ENCODE measurements at places on chromosomes 5 and 9. TPM values are rescaled to one million over a fixed set of nuclear protein-coding genes. Genes with fewer than 3 reads are reported as not detected.

DNA sequence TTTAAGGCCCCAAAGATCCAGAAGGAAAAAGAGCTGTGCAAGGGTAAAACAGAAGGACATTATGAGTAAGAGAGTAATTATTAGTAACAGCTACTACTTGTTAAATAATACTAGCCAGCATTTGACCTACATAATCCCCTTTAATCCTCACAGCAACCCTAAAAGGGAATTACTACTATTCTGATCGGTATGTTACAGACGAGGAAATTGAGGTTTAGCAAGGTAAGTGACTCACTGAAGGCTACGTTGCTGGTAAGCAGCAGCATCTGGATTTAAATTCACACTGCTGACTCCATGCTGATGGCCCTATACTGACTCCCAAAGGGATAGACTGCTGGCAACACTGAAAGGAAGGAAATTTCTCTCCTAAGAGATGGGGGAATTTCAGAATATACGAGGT lies 3.7 kb upstream of the FSD1L start:
- DNase-seq = no peak

- no peak for DNase-seq
Observed at GRCh38 chr9:106393226-106393625, 469.7 kb upstream of the ZNF462 start.

DNA sequence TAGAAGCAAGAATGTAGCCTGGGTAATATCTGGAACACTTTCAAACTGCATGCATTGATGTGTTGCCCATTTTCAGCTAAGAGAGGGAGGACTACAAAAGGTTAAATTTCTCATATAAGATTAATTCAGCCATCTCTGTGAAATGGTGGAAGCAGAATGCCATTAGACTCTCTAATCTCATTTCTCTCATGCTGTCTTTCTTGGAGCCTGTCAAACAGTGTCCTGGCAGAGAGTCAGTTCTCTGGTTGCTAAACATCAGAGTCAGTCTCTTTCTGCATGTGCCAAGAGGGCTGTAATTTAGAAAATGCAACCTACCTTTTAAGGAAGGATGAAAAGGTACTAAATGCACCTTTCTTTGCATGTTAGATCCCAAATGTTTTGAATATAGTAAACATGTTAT lies 910 bp upstream of the GARNL3 start:
- no peak for DNase-seq

GRCh38 chr5:173809014-173809413 lies 79.1 kb upstream of the CPEB4 start:
- no peak for DNase-seq

DNA sequence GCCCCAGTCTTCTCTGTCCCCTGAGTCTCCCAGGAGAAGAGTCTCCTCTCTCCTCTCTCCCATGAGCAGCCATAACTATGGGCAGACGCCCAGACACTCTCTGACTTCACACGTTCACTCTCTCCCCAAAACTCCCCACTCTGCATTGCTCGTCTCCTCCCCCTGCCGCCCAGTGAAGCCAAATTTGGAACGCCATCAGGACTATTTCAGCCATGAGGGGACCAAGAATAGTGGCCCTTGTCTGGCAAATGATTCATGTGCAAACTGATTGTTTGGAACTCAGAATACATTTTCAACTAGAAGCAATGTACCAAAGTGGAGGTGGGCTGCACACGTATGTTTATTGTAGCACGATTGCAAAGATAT lies 20.9 kb downstream of the CMBL start:
- DNase-seq = no peak

DNA sequence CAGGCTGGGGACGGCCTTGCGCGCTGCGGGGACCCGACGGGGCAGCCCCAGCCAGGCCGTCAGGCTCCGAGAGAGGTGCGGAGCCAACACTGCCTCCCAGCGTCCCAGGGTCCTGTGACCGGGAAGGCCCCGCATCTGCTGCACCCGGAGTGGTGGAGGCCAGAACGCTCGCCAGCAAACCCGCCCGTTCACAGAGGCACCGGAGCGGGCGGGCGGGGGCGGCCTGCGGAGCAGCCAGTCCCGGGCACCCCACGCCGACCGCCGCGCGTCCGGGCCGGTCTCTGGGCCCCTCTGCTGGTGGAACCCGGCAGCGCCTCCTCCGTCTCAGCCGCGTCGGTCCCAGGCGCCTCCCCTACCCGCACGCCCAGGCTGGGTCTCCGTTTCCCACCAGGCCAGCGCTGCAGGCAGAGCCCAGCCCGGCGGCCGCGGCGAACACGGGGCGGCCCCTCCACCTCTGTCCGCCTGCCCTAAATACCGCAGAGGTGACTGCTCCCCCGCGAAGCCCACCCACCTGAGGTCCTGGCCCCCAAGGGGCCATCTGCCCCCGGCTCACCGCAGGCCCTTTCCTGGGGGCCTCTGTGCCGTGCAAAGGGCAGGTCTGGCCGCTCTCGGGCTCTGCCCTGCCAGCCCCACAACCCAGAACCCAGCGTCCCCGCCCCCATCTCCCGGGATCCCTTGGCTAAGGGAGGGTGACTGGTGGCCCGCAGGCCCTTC lies 15.9 kb downstream of the EXD3 start:
- peak; percentile 40 for DNase-seq

- no peak for DNase-seq
Observed at GRCh38 chr5:57034201-57034916, 82.4 kb upstream of the MIER3 start.

- DNase-seq = no peak
Observed at GRCh38 chr5:39605145-39605544, 180.4 kb upstream of the DAB2 start.

The IFNK gene
- not detected for total RNA-seq

The BTNL8 gene
- total RNA-seq = not detected

The NOP16 gene
- total RNA-seq = 29.3 TPM

The ECPAS gene
- 102 TPM for total RNA-seq

The PCSK1 gene
- total RNA-seq = 3.4 TPM

The NR6A1 gene
- total RNA-seq = 0.39 TPM

The PPP3R2 gene
- total RNA-seq = not detected

Measured in pulmonary artery endothelial cell (primary cell).